ENCODE measurements at places on chromosomes 3 and 15.

- DNase-seq: no peak
These were observed 202.0 kb downstream of the UBE3A start for GRCh38 chr15:25236861-25237155.

GRCh38 chr3:52399593-52399992 lies 45.3 kb downstream of the SEMA3G start:
- DNase-seq: no peak

GRCh38 chr3:141526709-141527108 lies 39.9 kb downstream of the RASA2 start:
- DNase-seq: no peak

DNA sequence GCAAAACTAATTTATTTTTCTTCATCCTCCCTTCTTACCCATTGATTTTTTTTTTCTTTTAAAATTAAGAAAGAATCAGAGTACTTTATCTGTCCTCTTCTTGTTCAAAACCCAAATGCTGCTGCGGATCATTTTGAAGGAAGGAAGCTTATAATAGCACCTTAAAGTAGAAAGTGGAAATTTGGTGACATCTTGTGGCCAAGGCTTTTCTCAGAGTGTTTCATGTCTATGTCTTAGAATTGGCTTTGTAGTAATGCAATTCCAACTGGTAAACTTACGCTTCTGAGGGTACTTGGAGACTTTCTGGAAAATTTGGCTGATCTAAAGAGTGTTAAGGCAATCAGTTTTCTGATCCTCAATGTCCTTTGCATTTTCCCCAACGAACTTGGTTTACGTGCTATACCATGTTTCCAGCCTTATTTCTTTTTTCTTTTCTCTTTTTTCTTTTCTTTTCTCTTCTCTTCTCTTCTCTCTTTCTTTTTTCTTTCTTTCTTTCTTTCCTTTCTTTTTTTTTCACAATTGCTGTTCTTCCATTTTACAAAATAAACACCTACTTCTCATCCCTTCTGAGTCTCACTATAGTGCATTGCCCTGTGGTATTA lies 30.7 kb downstream of the C3orf38 start:
- peak; percentile 54 for DNase-seq

- DNase-seq: no peak
These were observed 131.5 kb downstream of the FRMD4B start for GRCh38 chr3:69254351-69254750.

GRCh38 chr3:72523429-72524151 lies 324.7 kb downstream of the SHQ1 start:
- peak; percentile 96 for DNase-seq

- DNase-seq: no peak
These were observed 5.7 kb upstream of the DYNLT2B start for GRCh38 chr3:196323691-196324090.

- DNase-seq: no peak
These were observed 54.1 kb upstream of the TIPARP start for GRCh38 chr3:156620260-156620659.

DNA sequence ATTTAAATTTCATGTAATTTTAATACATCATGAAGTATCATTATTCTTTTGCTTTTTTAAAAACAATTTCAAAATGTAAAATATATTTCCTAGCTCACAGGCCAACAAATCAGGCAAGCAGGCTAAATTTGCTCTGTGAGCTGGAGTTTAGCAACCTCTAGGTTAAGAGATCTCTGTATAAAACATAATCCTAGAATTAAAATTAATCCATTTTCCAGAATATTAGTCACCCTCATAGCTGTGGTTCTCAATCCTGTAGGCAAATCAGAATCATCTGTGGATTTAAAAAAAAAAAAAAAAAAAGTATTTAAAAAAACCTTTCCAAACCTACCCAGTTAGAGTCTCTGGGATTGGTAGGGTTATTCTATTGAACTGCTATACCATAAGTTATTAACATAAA lies 209.7 kb downstream of the MINAR1 start:
- no peak for DNase-seq

DNA sequence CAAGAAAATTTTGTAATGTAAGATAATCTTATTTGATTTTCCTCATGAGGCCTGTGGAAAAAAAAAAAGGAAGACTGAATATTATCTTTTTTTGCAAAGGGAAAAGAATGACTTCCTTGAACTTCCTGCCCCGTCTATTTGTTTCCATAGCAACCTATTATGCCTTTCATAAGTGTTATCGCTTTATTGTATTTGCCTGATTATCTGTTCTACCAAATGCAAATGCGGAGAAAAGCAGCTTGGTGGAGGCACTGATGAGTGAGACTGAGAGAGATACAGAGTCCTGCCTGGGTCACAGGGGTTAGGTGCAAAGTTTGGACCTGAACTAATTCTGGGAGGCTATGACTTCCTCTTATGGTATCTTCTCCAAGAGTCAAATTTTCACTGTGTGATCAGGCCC lies 334.0 kb upstream of the KCNMB2 start:
- DNase-seq: peak; percentile 14

DNA sequence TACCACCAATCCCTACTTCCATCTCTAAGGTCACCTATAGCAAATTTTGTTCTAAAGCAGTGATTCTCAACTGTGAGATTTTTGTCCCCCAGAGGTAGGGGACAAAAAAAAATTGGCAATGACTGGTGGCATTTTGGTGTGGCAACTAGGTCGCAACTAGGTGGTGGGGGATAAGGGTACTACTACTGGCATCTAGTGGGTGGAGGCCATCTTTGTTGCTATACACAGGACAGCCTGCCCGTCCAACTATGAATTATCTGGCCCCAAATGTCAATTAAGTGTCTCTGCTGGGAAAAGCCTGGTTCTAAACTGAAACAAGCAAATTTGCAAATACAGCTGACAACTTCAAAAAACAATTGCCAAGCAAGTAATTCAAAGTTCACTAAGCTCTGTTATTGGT lies 1.4 kb downstream of the MTMR10 start:
- DNase-seq: peak; percentile 22

- DNase-seq: no peak
These were observed 4.9 kb downstream of the RHOA start for GRCh38 chr3:49406571-49407565.

DNA sequence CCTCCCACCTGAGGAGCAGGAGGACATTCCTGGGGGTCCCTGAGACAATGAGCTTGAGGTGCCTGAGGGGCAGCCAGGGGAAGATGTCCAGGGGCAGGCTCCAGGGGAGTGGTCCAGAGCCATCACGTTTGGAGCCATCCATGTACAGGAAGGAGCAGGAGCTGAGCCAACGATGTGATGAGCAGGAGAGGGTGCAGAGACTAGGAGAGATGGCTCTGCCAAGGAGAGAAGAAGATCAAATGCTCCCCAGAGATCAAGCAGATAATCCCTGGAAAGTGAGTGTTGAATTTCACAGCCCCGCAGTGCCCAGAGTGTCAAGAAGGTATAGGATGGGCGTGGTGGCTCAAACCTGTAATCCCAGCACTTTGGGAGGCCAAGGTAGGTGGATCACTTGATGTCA lies 97.8 kb upstream of the HERC1 start:
- DNase-seq: no peak

DNA sequence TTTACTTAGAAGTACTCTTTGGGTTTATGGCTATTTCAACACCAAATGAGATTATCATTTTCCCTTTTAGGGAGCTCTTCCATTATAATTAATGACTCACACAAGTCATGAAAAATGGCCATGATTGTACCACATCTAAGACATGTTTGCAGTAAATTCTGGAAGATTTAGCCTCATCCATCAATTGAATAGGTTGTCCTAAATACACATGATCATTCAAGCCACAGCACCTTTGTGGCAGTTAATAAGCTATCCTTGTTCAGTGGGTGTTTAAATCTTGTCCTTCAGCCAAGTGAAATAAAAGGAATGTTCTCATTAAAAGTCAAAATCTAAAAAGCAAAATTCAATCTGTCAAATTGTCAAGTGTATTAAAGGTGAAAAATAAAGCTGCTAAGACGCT lies 237.5 kb downstream of the ZPLD1 start:
- DNase-seq: no peak

DNA sequence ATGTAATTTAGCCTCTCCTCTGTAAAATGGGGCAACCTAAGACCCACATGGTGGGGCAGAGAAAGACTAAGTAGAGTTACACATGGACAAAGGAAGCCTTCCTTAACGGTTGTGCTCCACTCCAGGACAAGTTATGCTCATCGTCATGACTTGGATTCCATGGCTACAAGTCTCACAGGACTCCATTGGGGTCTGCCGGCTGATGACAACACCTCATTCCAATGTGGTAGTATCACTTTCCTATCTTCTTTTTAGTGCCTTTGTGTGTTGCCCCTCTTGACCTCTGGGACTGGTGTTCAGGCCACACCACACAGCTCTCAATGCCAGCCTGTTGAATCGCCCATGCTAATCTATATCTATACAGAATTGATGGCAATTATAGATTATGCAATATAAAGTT lies 181.3 kb upstream of the WNT5A start:
- no peak for DNase-seq

DNA sequence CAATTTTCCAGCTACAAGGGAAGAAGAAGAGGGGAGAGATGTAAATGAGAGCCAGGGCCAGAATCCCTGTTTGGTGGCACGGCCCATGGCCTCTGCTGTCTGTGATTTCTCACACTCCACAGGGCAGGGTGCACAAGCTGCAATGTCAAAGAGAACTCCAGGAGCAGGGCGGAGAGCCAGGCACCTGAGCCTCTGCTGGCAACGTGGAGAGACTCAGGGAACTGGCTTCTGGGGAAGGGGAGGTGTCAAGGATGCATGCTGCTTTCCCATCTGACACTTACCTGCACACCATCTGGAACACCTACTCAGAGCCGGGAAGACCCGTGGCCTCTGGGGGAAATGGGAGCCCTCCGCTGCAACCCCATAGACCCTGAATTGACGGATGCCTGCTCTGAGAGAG lies 507.5 kb upstream of the NR2F2 start:
- no peak for DNase-seq

DNA sequence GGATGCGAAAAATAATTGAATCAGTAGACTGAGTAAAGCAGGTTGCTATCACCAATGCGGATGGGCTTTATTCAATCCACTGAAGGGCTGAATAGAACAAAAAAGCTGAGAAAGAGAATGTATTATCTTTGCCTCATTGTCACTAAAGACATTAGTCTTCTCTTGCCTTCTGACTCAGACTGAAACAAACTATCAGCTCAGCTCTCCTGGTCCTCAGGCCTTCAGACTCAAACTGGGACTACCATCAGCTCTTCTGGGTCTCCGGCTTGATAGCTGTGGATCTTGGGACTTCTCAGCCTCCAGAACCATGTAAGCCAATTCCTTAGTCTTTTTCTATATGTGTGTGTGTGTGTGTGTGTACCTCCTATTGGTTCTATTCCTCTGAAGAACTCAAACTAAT lies 12.6 kb downstream of the IFT57 start:
- DNase-seq: no peak

GRCh38 chr3:67346081-67346480 lies 308.3 kb downstream of the SUCLG2 start:
- no peak for DNase-seq

DNA sequence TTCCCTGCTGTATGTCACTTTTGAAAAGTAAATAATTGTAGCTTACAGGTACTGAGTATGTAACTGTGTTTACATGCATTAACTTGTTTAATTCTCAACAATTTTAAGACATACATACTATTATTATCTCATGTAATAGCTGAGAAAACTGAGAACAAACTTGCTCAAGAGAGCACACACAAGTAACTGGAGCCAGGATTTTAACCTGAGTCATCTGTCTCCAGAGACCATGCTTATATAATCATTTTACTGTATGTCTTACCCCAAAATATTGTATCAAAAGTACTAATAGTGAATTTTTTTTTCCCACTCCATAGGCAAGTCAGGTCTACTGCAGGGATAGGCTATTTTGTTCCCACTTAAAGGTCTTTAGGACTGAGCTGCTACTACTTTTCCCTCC lies 95.4 kb downstream of the FEZF2 start:
- no peak for DNase-seq

GRCh38 chr3:183845090-183845489 lies 19.7 kb upstream of the MAP6D1 start:
- no peak for DNase-seq

GRCh38 chr15:45546789-45547188 lies 24.2 kb upstream of the SLC30A4 start:
- DNase-seq: no peak

DNA sequence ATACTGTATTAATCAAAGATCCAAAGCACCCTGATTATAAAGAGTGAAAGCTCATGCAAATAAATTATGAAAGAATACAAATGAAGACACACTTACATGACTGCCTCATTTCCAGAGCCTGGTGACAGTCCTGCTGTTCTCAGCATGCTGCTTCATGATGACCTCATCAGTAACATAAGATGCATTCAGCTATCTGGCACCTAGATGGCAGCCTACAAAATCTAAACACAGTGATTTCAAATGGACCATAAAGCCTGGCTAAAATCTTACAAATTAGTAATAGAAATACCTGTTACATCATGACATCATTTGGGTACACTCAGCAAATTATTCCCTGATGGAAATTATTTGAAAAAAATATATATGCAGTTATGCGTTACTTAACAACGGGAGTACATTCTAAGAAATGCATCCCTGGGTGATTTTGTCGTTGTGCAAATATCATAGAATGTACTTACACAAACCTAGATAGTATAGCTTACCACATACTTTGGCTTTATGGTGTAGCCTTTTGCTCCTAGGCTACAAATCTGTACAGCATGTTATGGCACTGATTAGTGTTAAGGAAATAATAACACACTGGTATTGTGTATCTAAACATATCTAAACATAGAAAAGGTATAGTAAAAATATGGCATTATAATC lies 207.2 kb downstream of the EPHA3 start:
- DNase-seq: peak; percentile 24

All from suppressor macrophage treated with lipopolysaccharide for 1 hour (primary cell).